ENCODE measurements at places on chromosomes 7 and 10. TPM values are rescaled to one million over a fixed set of nuclear protein-coding genes. Genes with fewer than 3 reads are reported as not detected.

- DNase-seq: no peak
Measured at GRCh38 chr10:74365109-74365508, 214.1 kb downstream of the ADK start.

DNA sequence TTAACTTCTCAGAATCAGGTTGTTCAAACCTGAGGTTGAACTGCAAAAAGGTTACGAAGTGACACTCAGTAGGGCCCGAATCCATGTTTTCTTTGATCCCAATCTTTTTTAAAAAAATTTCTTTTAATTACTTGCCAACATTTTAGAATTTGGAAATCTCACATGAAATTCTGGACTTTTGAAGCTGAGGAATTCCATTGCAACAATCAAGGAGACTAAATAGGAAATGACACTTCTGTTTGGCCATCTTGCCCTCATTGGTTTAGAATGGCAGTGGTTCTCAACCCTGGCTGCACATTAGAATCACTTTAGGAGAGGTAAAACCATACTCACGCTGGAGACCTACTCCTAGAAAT lies 471 bp upstream of the TOMM7 start:
- no peak for DNase-seq

Gene GRID2IP
- not detected for total RNA-seq

Gene H2BK1
- not detected for total RNA-seq

Measured in uterus (tissue), 4 donors.